T1000 (cell line): ENCODE measurements at places on chromosomes 3 and 15.
A peak's percentile ranks its signal among the peaks of the same experiment; 100 is the strongest.

GRCh38 chr3:128760881-128761280 lies 34.9 kb downstream of the RAB7A start:
- no peak for DNase-seq

- no peak for DNase-seq
Observed at GRCh38 chr15:78842519-78842918, 30.2 kb upstream of the MORF4L1 start.

GRCh38 chr15:70597056-70597603 lies 166.2 kb downstream of the UACA start:
- no peak for DNase-seq

- peak; percentile 82 for DNase-seq
Observed at GRCh38 chr3:146160964-146161662, at the start of gene PLOD2. Gene PLOD2 (minus strand): TSS chr3:146161184. CDS start chr3:146160989, 195 bp downstream.

DNA sequence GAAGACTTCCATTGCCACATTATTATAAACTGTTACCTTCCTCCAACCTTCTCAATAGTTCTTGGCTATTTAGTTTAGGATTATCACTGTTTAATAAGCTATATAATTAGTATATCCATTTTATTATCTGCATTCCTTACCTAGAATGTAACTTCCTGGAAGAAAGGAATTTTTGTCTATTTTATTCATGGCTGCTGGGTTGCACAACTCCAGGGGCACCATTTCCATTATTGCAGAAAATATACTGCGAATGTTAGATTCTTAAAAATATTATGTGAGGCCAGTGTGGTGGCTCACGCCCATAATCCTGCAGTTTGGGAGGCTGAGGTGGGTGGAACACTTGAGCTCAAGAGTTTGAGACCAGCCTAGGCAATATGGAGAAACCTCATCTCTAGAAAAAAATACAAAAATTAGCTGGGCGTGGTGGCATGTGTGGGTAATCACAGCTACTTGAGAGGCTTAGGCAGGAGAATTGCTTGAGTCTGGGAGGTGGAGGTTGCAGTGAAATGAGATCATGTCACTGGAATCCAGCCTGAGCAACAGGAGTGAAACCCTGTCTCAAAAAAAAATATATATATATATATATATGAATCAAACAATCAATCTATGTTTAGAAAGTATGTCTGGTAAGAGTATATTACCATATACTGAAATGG lies 19.9 kb downstream of the CLDN1 start:
- DNase-seq = no peak

DNA sequence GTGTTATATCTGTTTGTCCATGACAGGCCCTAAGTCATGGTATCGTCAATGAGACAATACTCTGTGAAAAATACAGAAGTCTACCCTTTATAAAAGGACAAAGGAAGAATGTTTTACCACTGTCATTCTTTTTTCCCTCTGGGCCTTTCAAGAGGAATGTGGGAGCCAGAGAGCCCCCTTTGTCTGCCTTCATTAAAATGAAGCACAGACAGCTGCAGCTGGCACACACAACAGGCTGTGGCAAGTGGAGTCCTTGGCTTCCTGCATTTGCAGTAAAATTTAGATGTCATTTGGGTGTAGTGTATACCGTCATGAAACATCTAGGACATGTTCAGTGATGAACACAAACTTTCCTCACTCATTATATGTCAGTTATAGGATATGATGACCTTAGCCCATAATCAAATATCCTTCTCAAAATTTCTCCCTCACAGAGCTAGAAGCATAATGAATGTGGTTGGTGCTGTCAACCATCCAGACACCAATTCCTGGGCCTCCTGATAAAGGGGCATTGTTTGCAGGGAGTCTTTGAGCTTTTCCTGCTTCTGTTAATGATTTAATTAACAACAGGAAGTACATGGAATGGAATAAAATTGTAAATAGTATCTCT lies 76.4 kb downstream of the DHX36 start:
- DNase-seq = no peak

GRCh38 chr3:183680061-183680460 lies 17.5 kb upstream of the YEATS2 start:
- DNase-seq = no peak

DNA sequence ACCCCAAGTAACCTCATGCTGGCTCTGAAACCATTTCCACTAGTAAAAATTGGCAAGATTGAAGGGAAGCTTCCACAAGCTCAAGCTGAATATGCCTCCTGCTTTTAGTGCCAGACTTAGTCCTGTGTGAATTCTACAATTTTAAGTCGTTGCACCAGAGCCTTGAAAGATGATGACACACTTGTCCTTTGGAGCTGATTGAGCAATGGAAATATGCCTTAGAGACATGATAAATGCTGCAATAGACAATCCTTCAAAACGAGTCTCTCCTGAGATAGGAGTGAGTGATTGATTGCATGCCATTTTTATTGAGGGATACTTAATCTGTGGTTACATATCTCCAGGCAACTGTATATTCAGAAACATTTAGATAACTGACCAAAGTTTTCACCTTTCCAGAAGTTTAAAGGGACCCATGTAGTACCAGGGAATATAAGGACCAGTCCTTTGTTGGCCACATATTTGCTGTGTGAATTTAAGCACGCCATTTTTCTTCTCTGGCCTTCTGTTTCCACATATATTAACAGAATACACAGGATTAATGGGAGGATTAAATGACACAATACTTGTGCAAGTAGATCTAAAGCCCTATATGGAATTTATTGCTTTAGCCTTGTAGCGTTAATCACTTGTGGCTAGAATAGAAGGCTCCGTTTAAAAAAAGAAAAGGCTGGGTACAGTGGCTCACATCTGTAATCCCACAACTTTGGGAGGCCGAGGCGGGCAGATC lies 65.1 kb downstream of the PPARG start:
- DNase-seq = no peak

DNA sequence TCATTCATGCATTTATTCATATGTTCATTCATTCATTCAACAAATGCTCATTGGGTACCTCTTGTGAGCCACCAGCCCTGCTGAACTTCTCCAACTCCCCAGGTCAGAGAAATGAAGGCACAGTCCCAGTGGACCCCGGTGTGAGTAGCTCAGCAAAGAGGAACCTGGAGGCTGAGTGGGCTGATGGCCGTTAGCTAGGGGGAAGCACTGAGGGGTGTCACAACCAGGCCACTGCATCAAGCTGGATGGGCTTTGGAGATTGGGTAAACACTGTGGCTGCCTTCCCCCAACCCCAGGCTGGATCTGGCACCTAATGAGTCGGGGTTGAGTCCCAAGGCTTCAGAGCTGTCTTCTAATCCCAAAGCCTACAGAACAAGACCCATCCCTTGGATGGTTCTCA lies 12.1 kb upstream of the ALAS1 start:
- DNase-seq = no peak

DNA sequence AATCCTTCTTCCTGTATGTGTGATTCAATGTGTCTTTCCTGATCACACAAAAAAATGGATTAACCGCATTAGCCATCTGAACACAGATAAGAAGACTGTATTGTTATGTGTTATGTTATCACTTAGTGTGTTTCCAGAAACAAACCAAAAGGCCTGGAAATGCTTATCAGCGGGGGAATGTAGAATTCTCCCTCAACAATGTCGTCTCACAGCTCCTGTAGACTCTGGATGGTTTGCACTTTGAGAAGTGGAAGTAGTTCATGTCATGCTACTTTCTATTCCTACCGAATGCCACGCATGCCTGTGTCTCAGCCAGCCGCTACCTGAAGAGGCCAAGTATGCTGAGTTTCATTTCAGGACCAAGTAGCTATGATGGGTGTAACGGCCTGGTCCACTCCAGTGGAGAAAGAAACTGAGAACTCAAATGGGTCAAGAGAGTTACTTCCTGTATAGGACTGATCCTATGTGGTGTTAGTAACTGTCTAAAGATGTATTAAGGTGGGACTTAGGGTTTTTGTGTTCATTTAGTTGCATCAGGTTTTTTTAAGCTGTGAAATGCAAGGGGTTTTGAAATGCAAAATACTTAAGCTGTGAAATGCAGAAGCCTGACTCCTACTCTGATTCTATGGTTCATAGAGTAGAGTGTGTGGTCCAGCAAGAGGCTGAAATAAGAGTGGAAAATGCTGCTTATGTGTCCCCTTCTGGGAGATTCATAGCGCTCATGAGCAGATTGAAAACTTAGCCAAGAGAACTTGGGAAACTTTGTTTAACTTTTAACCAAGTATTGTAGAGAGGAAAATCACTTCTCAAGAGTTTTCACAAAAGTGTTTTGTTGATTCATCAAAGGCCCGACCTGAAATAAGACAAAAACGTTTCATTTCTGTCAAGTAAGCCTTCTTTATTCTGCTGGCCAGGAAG lies 118.5 kb upstream of the LMOD3 start:
- no peak for DNase-seq

DNA sequence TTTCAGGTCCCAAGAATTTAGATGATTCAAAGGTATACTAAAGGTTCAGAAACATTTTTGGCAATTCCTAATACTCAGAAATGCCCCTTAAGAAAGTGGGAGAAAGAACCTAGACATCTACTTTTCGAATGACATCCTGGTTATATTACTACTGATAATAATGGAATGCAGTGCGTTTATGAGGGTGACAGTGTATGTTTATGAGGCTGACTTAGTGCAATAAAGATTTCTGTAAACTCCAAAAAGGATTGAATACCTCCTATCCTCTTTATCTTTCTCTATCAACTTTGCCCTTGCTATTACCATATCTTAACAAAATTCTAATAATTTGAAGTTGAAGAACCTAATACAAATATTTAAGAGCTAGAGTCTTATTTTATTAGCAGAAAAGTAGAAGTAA lies 348.9 kb upstream of the EPHA6 start:
- no peak for DNase-seq

- no peak for DNase-seq
Observed at GRCh38 chr3:55482496-55483195, 4.5 kb downstream of the WNT5A start.

DNA sequence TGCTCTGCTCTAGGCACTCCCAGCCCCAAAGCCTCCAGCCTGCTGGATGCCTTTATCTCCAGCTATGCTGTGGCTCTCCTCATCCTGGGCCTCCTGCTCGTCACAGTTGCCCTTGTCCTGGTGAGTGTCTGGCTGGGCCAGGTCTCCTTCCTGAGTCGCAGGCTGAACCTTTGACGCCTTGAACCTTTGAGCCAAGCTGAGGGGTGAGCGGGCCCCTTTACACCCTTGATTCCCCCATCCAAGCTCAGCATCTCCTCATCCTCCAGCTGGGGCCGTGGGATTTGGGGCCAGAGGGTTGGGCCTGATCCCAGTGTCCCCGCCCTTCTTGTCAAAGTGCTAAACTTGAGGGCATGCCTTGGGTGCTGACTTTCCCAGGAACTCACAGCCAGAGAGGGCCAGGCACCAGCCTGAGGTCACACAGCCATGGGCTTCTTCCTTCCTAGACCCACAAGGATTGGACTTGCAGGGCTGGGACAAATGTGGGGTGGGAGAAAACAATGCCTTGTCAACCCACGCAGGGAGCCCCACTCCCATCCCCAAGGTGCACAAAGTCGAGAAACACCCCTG lies 137.0 kb downstream of the TBC1D2B start:
- DNase-seq = no peak

GRCh38 chr3:146124126-146124801 lies 36.7 kb downstream of the PLOD2 start:
- no peak for DNase-seq

DNA sequence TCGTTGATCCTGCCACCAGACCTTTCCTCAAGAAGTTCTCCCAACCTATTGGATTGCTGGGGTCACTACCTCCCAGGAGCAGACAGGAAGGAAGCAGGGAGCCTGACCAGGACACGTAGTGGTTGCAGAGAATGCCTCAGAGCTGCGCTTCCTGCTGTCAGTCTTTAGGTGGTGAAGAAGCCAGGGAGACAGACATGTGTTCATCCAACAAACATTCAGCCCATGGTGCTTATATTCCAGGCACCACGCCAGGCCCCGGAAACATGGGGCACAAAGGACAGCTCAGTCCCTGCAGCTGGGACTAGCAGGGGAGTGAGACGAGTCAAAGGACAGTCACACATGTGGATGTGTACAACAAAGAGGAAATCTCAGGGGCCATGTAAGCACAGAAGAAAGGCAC lies 26.0 kb upstream of the CORO2B start:
- no peak for DNase-seq

GRCh38 chr3:79506751-79507150 lies 261.0 kb downstream of the ROBO1 start:
- DNase-seq = no peak

DNA sequence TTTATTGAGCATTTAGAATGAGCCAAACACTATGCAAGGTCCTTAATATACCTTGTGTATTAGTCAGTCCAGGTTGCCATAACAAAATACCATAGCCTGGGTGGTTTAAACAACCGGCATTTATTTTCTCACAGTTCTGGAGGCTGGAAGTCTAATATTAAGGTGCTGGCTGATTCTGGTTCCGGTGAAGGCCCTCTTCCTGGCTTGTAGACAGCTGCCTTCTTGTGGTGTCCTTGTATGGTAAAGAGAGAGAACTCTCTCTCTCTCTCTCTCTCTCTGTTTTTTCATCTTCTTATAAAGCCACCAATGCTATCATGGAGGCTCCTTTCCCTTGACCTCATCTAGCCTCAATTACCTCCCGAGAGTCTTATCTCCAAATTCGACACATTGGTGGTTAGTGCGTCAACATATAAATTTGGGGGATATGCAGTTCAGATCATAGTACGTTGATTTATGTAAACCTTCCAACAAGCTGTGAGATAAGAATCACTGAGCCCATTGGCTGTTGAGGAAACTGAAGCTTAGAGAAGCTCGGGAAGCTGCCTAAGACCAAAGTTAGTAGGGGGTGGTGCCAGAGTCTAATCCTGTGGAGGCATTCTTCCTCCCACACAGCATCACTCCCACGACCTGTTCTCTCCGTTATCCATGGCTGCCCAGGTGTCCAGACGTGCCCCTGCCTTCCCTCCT lies 298.0 kb upstream of the PROK2 start:
- no peak for DNase-seq

DNA sequence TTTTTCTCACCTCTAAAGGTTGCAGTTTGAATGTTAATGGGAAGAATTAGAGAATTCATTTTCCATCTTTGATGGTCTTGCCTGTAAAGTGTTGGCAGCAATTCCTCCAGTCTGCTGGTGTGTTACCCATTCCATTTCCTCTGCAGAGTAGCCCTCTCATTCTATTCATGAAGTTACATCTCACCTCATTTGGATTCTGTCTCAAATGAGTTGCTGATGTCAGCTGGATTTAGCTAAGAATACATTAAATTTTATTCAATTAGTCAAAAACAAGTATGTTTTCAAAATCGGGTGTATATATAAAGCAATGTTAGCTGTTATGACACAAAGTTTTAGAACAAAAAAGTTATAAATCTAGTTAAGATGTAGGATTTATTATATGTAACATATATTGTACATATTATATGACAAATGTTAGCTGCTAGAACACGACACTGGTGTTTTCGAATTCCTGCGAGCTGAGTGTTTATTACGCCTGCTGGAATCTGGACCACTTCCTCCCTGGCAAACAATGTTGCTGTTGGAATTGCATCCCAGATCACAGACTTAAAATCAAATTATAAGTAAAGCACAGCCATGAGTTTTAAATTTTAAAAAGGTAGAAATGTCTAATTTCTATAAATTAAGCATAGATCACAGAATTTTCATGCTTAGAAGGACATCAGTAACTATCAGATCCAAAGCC lies 516.2 kb downstream of the OCA2 start:
- no peak for DNase-seq

- DNase-seq = no peak
Observed at GRCh38 chr3:177693616-177694264, 496.5 kb upstream of the TBL1XR1 start.

GRCh38 chr3:41267975-41268640 lies 68.8 kb downstream of the CTNNB1 start:
- DNase-seq = peak; percentile 51
